Effector memory CD4-positive, alpha-beta T cell (primary cell): ENCODE measurements at places on chromosomes 16 and 17.
A peak's percentile ranks its signal among the peaks of the same experiment; 100 is the strongest.

DNA sequence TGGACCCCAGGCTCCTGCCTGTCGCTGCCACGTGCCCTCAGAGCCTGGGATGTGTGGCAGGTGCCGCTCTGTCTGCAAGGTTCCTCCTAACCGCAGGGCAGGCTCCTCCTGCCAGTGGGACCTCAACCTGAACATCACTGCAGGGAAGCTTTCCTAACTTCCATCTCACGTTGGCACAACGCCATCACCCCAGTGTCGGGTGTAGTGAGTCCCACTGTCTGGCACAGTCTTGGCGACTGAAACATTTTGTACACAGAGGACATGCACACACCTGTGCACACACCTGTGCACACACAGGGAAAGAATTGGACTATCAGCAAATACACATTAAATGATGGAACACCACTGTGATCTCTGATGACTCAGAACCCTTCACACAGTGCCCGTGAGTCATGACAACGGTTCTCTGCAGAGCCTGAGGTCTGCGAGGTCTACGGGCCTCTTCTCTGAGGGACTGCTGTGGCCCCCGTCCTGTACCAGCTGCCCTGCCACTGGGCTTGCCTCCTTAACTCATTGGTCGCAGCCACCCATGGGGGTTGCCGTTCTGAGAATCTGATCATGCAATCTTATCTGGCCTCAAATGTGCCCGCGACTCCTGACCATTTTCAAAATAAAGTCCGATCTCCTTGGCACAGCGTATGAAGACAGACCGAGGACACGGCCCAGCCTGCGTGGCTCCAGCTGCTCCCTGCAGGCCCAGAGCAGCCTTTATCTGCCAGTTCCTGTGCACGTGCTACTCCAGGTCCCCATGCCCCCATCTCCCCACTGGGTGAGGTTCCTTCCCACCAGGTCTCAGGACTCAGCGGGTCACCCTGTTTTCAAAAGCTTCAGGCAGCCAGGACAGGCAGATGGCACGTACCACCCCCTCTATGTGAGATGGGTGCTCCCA lies 7.6 kb downstream of the CCDC57 start:
- no peak for DNase-seq

- DNase-seq = no peak
These were observed 2.7 kb upstream of the BHLHA9 start for GRCh38 chr17:1267471-1267943.

DNA sequence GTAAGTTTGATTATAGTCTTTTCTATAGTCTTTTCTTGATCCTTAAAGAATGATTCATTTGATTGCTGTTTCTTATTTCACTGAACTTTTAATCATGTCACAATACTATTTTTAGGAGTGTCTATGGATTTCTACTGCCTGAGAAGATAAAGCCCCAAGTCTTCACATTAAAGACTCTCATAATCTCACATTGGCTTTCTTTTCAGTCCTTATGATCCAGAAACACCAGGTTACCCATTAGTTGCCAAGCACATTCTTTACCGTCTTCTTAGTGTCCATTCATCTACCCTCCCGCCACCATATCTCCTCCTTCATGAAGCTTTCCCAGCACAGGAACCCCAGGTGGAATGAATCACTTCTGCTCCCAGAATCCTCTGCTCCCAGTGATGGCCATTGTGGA lies 49.5 kb upstream of the MYOCD start:
- no peak for DNase-seq

DNA sequence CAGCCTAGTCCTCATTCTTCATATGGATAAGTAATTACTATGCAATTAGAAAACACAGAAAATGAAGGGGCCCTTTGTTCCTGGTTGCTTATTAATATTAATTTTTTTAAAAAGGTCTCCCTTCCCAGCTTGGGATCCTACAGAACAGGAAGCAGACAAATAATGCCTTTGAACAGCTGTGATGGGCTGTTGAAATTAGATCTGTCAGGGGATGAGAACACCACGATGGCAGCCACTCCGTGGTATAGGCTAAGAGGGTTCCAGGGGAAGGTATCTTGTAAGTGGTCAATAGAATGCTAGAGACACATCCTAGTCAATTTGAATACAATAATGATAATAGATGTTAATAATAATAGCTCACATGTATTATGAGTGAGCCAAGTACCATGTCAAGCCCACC lies 83.1 kb downstream of the CCDC182 start:
- DNase-seq = no peak

GRCh38 chr17:58120195-58120822 lies 27.9 kb upstream of the OR4D1 start:
- no peak for DNase-seq

DNA sequence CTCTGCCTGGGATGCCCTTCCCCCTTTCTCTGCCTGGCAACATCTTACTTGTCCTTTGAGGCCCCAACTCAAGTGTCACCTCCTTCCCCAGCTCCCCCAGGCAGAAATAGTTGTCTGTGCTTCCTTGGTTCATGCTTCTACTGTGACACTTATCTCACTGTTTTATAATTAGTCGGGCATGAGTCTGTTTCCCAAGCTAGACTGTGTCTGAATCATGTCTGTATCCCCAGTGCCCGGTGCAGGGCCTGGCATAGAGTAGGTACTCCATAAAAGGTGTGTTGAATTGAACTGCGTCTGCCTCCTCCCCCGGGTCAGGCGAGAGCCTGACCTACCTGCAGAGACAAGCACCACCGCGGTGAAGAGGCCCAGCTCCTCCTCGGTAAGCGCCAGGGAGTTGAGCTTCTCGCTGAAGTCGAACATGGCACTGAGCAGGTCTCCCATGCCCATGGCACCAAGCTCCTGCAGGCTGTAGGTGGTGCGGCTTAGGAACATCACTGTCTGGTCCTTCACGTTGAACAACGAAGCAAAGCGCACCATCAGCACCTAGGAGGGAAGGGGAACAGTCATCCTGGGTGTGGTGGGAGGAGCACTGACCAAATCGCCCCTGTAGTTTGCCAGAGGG lies 6.7 kb downstream of the NR1D1 start:
- no peak for DNase-seq

DNA sequence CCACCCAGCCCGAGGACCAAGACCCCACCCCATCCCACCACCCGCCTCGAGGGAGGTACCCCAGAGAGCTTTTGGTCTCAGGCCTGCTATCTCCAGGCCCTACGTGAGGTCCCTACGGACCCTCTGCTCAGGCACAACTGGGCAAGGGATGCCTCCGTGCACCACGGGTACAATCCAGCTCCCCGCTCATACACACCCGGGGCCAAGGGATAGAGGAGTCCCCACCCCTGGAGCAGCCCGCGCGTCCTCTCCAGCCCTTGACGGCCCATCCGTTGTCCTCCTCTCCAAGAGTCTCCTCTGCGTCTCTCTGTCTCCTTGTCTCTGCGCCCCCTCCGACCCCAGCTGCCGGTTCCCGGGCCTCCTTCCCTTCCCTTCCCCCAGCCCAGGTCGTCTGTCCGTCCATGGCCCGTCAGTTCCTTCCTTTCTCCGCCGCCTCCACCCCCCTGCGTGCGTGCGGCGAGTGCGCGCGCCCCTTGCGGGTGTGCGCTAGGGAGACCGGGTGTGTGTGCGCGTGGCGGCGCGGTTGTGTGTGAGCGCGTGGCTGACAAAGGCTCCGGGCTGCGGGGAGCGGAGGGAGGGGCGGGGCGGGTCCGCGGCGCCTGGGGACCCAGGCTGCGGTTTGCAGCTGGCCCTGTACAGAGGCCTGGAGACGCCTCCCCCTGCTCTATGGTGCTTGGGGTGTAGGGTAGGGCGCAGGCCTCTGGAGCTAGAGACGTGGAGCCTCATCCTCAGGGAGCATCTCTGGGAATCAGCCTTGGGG lies 930 bp downstream of the SPNS2 start:
- DNase-seq = no peak

GRCh38 chr16:57203451-57203850 lies 17.3 kb downstream of the RSPRY1 start:
- DNase-seq = no peak

DNA sequence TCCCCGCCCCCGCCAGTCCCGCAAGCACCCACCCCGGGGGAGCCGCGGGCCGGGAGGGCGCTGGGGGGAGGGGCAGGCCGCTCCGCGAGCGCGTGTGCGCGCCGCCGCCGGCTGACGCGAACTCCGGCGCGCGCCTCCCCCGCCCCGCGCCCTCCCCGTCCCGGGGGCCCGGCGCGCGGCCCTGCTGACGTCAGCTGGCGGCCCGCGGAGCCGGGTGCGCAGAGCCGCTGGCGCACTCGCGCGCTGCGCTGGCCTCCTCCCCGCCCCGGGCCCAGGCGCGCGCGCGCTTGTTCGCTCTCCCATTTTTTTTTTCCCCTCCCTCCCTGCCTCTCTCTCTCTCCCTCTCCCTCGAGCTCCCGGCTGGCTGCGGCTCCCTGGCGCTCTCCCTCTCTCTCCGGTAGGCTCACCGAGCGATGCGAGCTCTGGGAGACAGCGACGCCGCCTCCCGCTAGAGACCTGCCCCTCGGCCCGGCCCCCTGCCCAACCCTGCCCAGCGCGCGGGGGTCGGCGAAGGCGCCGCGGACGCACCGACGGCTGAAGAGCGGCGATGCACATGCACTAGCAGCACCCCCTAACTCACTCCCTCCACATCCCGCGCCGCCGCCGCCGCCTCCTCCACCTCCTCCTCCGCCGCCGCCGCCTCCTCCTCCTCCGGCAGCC lies at the start of gene GNAO1:
Gene GNAO1, plus strand, starts transcription at position 334 of the 660 bp plus-strand sequence. CDS start 747 bp downstream, outside the sequence.
- peak; percentile 55 for DNase-seq

GRCh38 chr17:903691-904481 lies 75.7 kb downstream of the NXN start:
- DNase-seq = no peak

DNA sequence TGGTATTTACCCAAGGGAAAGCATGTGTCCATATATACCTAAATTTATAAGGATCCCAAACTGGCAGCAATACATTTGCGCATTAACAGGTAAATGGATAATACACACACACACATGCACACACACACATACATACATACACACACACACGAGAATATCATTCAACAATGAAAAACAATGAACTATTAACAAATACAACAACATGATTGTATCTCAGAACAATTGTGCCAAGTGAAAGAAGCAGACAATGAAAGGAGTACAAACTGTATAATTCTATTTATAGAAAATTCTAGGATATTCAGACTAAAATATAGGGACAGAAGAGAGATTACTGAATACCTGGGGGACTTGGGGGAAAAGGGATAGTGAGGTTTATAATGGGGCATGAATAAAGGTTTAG lies 323.0 kb downstream of the KCNJ2 start:
- DNase-seq = no peak

- DNase-seq = no peak
These were observed 22.0 kb upstream of the HAS3 start for GRCh38 chr16:69083306-69083941.

GRCh38 chr16:85569039-85569614 lies 44.0 kb upstream of the GSE1 start:
- no peak for DNase-seq

- DNase-seq = no peak
These were observed 56.9 kb upstream of the LGALS9 start for GRCh38 chr17:27573971-27574525.

DNA sequence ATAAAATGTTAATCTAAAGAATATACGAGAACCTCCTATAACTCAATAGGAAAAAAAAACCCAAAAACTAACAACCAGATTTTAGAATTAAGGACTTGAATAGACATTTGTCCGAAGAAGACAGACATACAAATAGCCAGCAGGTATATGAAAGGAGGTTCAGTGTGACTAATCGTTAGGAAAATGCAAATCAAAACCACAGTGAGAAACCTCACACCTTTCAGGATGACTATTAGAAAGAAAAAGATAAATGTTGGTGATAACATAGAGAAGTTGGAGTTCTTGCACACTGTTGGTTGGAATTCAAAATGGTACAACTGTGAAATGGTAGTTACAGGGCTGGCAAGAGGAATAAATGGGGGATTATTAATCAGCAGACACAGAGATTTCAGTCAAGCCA lies 339.0 kb downstream of the TMEM114 start:
- no peak for DNase-seq

- DNase-seq = no peak
These were observed 158.2 kb downstream of the FOXL1 start for GRCh38 chr16:86736502-86736901.

GRCh38 chr16:25886598-25886997 lies 194.8 kb downstream of the HS3ST4 start:
- no peak for DNase-seq

- no peak for DNase-seq
These were observed 47.8 kb downstream of the LITAF start for GRCh38 chr16:11538880-11539279.

- DNase-seq = no peak
These were observed 9.1 kb upstream of the COL1A1 start for GRCh38 chr17:50210240-50211225.

DNA sequence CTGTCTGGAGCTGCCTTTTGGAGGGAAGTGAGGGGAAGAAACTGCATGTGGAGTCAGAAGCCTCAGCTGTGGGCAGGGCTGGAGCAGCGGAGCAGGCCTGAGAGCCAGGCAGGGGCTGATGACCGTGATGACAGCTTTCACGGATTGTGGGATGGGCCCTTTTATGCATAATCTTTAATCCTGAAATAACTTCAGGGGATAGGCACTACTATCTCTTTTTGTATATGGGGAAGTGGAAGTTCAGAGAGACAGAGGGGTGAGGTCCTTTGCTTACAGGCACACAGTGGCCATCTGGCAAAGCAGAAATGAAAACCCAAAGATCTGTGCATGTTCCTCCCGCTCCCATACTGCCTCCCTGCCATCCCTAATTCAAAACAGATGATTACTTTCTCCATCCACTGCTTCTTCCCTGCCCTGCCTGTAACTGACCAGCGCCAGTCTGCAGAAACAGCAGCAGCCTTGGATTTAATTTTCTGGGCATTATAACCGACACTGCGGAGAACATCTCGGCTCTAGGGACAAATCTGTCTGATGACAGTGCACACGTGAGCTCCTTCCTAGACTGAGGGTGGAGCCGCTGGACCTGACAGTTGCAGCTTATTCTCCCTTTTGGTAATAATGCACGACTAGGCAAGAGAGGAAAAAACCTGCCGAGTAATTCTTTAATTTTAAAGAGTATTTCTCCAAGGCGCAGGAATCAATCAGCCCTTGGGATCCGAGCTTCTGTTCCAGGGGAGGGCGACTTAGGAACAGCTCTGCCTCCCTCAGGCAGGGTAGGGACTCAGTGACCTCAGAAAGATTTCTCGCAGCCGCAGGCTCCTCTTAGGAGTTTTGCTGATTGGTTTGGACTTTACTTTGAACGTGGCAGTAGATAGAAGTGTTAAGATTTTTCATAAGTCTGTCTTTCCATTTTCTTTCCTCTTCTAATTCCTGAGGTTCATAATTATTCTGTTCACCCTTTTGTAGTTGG lies 95.4 kb downstream of the UTP18 start:
- DNase-seq = no peak

GRCh38 chr16:19238406-19238805 lies 47.1 kb upstream of the CLEC19A start:
- no peak for DNase-seq

- no peak for DNase-seq
These were observed 22.9 kb upstream of the PRSS54 start for GRCh38 chr16:58317608-58318152.

GRCh38 chr16:21100447-21100846 lies 50.2 kb downstream of the DNAH3 start:
- no peak for DNase-seq

DNA sequence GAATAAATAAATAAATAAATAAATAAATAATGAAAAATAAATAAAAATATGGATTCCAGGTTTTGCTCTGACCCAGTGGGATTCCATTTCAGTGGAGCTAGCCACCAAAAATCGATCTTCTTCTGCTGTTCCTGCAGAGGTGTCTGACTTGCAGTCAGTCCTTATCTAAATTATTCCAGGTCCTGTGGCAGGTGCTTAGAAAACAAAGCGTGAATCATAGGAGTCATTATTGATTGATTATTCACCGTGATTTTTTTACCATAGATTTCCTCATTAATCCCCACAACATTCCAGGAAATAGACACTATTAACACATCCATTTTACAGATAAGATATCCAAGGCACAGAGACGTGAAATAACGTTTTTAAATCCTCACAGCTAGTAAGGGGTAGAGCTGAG lies 31.5 kb upstream of the ABR start:
- no peak for DNase-seq
